ENCODE measurements at places on chromosomes 5 and 9. TPM values are rescaled to one million over a fixed set of nuclear protein-coding genes. Genes with fewer than 3 reads are reported as not detected.
A peak's percentile ranks its signal among the peaks of the same experiment; 100 is the strongest.

- no peak for DNase-seq
Measured at GRCh38 chr9:116230051-116230632, 76.6 kb downstream of the PAPPA start.

- no peak for DNase-seq
Measured at GRCh38 chr9:91844190-91844589, 105.8 kb downstream of the ROR2 start.

- no peak for DNase-seq
Measured at GRCh38 chr5:122805481-122805880, 30.6 kb downstream of the SNX2 start.

DNA sequence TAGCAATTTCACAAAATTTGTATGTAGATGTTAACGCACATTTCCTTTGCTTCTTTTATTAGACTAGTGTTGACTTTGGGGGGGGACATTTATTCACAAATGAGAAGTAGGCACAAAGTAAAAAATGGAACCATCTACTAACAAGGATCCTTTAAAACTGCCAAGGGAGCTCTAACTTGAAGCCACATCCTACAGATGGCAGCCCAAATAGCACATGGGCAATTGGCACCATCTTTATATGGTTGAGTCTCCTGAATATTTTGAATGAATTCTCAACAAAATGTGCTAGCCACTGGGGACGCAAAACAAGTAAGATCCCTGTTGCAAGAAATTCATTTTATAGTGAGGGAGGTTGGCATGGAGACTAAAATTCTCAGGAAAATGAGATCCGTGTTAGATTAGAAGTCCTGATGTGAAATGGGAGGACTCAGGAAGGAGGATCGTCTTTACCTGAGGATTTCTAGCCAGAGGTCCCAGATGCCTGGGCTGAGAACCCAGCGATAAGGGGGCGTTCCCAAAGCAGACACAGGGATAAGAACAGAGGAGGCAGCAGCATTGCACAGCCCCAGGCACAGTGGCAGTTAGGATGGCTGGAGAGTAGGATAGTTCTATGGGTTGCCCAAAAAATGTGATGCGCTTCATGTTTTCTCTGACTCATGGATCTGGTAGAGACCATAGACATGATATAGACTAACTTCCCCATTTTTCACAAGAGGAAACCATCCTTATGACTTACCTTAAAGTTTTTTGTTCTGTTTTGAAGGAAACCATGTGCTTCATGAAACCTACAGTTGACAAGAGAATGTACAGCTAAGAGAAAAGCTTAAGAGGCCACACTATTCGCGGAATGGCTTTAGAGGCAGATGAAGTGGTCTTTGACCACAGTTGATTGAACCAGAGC is 37.4 kb downstream of the C9orf152 start:
- no peak for DNase-seq

GRCh38 chr5:57857696-57858095 is 375.1 kb upstream of the ACTBL2 start:
- no peak for DNase-seq

GRCh38 chr9:130320723-130321481 is 55.3 kb downstream of the HMCN2 start:
- peak; percentile 39 for DNase-seq

DNA sequence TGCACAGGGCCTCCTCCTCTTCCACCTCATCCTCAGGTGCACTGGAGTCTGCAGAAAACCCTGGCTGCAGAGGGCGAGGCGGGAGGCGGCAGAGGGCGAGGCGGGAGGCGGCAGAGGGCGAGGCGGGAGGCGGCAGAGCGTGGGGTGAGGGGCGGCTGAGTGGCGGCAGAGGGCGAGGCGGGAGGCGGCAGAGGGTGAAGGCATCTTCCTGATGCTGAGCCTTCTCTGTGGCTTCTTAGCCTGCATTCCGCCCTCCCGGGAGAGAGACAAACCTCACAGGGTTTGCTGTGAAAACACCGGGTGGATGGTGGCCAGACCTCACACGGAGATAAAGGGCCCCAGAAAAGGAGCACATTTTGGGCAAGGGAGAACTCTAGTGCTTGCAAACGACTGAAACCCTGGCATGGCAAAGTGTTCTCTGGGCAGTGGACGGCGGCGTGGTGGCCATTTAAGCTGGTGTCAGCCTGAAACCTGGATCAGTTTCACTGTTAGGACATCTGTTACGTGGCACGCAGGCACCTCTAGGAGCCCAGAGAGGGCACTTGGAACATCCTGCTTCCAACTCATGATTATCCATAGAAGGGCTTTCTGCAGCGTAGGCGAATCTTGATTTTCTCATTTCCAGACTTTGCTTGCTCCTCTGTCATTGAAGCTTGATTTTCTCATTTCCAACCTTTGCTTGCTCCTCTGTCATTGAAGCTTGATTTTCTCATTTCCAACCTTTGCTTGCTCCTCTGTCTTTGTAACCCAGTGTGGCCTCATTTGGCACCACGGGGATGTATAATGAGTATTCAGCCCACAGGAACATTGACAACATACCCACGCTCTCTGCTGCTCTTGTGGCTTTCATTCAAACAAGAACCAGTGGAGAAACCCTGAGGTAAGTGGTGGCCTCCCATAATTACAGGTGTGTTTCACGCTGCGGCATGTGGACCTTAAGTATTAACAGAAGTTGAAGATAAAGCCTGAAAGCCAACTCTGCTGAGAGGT is 16.3 kb upstream of the PLEKHG4B start:
- no peak for DNase-seq

- no peak for DNase-seq
Measured at GRCh38 chr9:112200711-112201110, 25.6 kb upstream of the SUSD1 start.

DNA sequence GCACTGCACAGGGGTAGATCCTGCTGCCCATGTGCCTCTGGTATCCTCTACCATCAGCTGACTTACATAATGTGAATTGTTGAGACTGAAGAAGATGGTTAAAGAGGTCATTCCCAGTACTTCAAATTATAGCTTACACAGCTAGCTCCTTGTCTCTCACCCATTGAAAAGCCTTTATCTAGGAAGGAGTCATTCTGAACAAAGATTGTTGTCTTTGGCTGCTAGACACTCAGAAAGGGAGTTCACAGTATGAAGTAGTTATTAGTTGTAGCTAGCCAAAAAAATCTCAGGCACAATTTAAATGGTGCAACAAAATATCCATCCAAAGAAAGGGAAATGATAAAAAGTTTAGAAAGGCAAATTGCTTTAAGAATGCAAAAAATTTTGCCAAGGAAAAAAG is 102.0 kb upstream of the NREP start:
- no peak for DNase-seq

DNA sequence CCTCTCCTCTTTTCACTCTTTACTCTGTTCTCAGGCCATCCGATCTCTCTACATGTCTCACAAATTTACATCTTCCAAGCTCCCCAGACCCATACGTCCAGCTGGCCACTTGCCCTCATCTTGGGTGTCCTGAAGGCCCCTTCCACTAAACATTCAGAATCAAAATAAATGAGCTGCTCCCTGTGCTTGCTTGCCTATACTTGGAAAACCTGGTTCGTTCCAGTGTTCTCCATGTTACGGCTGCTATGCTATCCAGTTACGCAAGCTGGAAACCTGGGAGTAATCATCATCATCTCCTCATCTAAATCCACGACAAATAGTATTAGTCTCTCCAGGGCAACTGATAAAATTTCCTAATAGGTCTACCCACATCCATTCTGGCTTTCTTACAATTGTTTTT is 165.0 kb upstream of the FBXL17 start:
- no peak for DNase-seq

The C9orf50 gene
- polyA plus RNA-seq: 0.33 TPM

GRCh38 chr5:125043781-125044391 is 297.4 kb upstream of the ZNF608 start:
- DNase-seq: no peak

The LCN2 gene
- 0.93 TPM for polyA plus RNA-seq

- DNase-seq: no peak
Measured at GRCh38 chr5:116508835-116509234, 65.8 kb downstream of the SEMA6A start.

DNA sequence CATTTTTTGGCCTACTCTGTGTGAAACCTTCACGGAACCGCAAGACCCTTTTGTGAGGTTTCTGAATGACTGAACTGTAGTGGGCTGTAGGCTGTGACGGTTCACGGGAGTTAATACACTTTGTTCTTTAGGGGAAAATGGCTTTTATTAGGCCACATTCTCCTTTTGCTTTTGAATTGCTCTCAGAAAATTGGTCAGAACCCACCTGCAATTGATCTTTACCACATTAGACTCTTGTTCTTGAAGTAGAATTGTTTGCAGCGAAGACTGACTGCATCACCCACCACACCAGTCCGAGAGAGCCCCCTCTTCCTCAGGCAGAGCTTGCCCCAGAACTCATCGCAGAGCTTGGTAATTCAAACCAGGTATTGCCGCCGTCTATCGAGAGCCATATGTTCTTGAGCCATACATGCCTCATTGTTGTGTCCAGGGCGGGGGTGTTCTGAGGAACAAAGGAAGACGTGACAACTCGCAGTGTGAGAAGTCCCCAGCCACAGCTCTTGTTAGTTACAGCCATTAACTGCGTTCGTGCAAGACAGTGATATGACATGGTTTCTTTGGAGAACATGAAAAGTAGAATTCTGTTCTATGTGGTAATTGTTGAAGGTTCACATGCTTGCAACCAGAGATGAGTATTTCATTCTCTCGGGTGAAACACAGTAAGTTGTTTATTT is 166.4 kb upstream of the OTULINL start:
- DNase-seq: no peak

The PFN3 gene
- not detected for polyA plus RNA-seq

The SH3RF2 gene
- polyA plus RNA-seq: 31.9 TPM

- no peak for DNase-seq
Measured at GRCh38 chr5:154514331-154514730, 36.3 kb upstream of the HAND1 start.

- DNase-seq: no peak
Measured at GRCh38 chr5:134603059-134603458, 29.6 kb downstream of the SAR1B start.

- DNase-seq: no peak
Measured at GRCh38 chr9:89637787-89638186, 33.0 kb downstream of the GADD45G start.

- no peak for DNase-seq
Measured at GRCh38 chr9:117412006-117412715, 2.7 kb downstream of the ASTN2 start.

DNA sequence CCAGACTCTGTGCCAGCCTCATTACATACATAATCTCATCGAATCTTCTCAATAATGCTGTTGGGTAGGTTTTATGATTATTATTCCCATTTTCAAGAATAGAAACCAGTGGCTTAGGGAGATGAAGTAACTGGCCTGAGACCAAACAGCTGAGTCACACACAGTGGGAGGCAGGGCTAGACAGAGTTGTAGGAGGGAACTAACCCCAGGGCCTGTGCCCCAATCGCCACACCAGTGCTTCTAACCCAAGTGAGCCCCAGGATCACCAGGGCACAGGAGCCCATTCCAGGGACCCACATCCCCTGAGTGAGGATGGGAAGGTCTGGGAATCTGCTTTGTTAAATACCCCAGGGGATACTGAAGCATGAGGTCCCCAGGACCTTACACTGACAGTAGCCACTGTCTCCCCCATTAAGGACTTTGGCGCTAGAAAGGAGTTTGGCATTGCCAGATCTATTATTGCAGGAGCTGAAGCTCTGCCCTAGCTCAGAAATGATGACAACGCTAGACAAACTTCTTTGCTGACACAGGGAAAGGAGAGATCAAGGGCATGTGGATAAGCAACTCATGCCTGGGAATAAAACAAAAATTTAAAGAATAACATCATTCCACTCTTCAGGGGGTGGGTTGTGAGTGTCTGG is 63.8 kb upstream of the PPARGC1B start:
- DNase-seq: no peak

GRCh38 chr5:142878638-142879037 is 108.5 kb downstream of the ARHGAP26 start:
- no peak for DNase-seq

The ANKRD20A1 gene
- polyA plus RNA-seq: 0.73 TPM

GRCh38 chr9:72145733-72146505 is 3.3 kb upstream of the GDA start:
- no peak for DNase-seq

- DNase-seq: no peak
Measured at GRCh38 chr5:159274676-159275075, 11.6 kb downstream of the UBLCP1 start.

GRCh38 chr5:156460471-156460870 is 133.5 kb downstream of the SGCD start:
- no peak for DNase-seq

DNA sequence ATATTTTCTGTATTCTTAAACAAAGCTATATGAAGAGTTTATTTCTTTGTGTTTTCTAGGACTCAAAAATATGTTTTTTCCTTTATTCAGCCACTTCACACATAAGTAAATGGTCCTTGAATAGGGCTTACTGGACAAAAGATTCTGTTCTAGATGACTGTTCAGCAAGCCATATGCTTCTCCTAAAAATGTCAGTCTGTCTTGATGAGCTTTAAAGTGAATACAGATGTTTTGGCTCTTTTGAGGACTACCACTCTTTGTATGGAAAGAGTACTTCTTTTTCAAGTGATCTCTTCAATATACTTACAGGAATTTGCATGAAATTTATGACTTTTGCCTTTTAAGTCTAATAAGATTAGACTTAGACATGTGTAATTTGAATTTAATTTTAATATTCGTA is 8.4 kb downstream of the NDUFS4 start:
- DNase-seq: no peak

- peak; percentile 74 for DNase-seq
Measured at GRCh38 chr9:38393128-38393796, 760 bp downstream of the ALDH1B1 start.

The FABP6 gene
- 9.1 TPM for polyA plus RNA-seq

The MEIKIN gene
- not detected for polyA plus RNA-seq

DNA sequence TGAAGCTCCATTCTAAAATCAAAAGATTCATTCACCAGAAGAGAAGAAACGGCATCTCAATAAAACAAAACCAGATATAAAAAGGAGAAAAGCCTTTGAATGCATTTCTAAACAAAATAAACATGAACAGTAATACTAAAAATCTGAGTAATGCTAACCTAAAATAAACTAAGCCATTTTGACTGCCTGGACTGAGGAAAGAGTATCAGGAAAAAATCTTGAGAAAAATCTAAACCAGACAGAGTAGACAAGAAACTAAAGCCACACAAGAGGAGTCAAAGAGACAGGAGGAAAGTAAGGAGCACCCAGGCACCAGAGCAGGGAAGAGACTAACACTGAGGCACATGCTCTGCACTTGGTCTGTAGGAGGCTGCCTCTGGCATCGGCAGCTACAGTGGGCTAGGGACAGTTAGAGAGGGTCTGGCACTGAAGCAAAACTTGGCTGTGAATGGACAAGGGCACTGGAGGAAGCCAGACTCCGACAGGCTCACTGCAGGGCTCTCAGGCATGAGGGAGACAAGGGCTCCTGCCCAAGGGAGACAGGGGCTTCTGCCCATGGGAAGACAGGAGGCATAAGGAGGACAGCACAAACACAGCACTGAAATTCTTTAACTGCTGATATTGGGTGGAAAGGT is 50.2 kb downstream of the DROSHA start:
- DNase-seq: no peak

Data from large intestine (tissue), 12 donors.